ENCODE measurements at places on chromosomes 13 and 19. TPM values are rescaled to one million over a fixed set of nuclear protein-coding genes. Genes with fewer than 3 reads are reported as not detected.

Gene DCAF15
- total RNA-seq = 17.5 TPM

Gene CYP2S1
- 0.42 TPM for total RNA-seq

Gene TJP3
- total RNA-seq = not detected

Gene APC2
- total RNA-seq = 0.07 TPM

Gene C1QTNF9
- 1.6 TPM for total RNA-seq
